ENCODE measurements at places on chromosomes 3 and 15.

DNA sequence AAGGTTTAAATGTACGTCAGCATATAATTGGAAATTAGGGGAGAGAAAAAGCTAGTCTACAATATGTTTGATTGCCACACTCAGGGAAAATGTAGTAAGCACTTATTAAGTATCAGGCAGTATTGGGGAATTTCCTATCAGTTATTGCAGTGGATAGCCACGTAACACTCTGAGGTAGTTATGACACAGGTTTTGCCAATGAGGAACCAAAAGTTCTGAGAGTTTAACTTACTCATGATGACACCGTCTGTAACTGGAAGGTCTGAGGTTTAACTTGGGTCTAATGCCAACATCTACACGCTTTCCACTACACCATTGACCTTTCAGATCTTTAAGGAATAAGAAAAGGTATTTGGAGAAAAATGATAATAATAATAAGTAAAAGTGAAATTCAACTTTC, 89.5 kb downstream of the ZMAT3 start:
- no peak for DNase-seq

- DNase-seq: peak; percentile 19
Measured at GRCh38 chr3:151460774-151461450, at the start of gene IGSF10. Gene IGSF10 (minus strand): TSS chr3:151461061. CDS start chr3:151458709, 2,352 bp downstream.

DNA sequence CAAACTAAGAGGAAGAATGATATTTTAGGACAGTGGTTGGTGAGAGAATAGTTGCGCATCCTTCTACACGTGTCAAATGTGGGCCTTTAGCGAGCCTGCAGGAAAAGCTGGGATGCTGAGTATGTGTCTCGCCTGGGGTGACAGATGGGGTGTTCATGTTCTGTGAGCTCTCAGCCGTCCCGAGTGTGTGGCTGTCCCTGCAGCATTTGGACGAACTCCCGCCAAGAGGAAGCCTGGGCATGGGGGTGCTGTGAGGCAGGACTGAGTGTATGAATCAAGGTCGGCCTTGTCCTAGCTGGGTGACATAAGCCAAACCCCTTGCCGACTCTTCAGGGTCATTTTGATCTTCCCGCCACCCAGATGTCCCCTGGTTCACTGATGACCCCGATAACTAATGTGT, 94.8 kb downstream of the CACNA1D start:
- DNase-seq: no peak

- DNase-seq: no peak
Measured at GRCh38 chr15:77335298-77335697, 84.6 kb downstream of the PEAK1 start.

GRCh38 chr3:171695426-171695825, 114.9 kb downstream of the PLD1 start:
- DNase-seq: no peak

DNA sequence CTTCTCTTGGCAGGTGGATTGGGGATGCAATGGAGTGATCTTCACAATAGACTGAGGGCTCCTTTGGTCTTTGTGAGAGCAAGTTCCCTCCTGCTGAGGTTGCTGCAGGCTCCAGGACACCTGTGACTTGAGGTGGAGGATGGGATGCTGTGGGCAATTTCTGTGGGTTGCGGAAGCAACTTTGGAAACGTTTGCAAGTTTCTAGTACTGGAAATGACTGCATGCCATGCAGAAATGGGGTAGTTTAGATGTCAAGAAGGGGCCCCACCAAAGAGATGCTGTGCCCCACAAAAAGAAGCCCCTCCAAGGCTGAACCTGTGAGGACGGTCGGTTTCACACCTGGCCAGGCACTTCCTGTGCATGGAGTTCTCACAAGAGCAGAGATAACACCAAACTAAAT, 80.4 kb upstream of the XCR1 start:
- no peak for DNase-seq

DNA sequence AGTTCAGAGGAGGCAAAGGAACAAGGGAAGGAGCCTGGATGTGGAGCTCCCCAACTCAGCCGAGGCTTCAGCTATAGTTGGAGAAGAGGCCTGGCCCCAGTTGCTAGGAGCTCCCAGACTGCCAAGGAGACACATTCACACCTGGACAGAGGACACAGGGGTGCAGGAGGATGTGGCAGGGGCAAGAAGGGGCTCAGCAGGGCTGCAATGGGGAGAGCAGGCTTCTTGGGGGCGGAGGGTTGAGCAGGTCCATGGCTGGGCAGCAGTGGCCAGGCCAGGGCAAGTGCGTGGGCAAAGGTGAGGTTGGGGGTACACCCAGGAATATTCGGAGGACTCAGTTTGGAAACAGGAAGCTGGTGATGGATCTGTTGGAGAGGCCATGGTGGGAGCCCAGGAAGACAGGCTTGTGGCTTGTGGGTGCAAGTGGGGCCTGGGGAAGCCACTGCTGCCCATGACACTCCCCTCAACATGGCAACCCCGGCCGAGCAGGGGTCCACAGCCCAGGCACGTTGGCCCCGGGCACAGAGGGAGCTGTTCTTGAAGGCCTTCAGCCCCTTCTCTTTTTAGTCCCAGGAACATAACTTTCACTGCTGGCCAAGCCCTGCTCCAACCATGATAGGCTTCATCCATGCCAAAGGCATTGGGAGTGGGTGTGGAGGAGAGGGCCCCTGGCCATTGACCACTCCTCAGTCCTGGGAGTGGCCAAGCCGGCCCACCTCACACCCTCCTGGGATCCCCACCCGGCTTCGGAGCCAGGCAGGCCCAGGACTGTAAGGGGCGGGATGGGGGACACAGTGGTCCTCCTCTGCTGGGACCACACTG, 33.3 kb downstream of the TSPAN3 start:
- no peak for DNase-seq

DNA sequence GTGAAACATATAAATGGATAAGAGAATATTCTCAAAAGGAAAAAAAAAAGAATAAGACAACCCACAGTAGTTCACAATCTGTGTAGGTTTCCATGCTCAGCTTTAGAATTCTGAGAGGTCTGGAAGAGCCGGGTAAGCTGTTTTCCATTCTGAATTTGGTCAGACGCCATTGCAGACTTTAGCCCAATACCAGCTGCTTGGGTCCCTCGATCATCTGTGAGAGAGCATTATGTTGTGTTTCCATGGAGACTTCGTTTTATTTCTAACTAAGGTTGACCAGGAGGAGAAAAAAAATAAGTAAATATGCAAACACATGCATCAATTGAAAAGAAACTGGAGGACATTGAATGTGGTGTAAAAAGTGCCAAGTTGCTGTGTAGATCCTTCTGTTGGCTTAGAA, 25.5 kb downstream of the KCNAB1 start:
- DNase-seq: no peak

GRCh38 chr15:31341496-31342195, 15.0 kb downstream of the KLF13 start:
- no peak for DNase-seq

GRCh38 chr3:77014226-77014625, 25.7 kb upstream of the ROBO2 start:
- DNase-seq: no peak

DNA sequence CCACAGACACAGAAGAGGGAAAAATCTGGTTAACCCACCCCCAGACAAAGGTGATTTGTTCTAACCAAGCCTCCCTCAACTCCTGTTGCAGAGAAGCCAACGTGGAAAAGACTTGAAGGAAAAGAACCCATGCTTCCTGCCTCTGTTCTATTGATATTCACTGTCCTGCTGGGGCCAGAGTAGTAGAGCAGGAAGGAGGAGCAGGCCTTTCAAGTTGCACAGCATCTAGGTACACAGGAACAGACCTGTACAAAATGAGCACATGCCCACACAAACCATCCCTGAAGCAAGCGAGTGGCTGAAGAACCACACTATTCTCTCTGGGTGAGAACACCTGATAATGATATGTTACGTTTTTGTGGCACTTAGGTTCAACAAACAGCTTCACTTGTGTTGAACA, 29.9 kb downstream of the RASGRP1 start:
- no peak for DNase-seq

GRCh38 chr3:107106316-107106715, 270.9 kb upstream of the CCDC54 start:
- no peak for DNase-seq

- DNase-seq: no peak
Measured at GRCh38 chr3:425079-425478, 228.5 kb downstream of the CHL1 start.

GRCh38 chr15:61115241-61115640, 113.9 kb downstream of the RORA start:
- DNase-seq: no peak

- DNase-seq: no peak
Measured at GRCh38 chr3:72665701-72666446, 182.4 kb downstream of the SHQ1 start.

- DNase-seq: no peak
Measured at GRCh38 chr3:80234706-80235105, 466.9 kb upstream of the ROBO1 start.

DNA sequence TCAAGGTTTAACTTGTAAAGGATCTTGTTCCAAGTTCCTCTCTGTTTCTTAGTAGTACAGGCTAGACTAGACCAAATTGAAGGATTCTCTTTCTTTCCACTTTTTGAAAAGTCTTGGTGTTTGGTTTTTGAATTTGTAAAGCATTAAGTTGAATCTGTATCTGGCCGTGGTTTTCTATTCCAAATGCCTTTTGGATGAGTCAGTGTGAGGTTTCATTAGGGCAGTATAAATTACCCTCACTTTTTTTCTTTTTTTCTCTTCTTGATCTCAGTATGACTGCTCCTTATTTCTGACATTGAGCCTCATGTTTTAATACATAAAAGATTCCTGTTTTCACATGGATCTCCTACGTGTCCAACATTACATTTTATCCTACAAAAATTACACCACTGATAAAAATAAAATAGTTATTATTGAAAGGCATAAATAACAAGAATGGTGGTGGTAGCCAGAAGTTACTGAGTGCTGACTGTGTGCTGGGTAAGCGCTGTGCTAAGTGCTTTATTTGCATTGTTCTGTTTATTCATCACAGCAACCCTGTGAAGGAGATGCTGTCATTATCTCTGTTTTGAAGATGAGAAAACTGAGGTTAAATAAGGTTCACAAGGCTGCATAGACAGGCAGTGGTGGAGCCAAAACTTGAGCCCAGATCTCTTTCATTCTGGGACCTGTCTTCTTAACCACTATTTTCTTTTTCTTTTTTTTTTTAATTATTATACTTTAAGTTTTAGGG, 48.3 kb downstream of the MITF start:
- peak; percentile 31 for DNase-seq

DNA sequence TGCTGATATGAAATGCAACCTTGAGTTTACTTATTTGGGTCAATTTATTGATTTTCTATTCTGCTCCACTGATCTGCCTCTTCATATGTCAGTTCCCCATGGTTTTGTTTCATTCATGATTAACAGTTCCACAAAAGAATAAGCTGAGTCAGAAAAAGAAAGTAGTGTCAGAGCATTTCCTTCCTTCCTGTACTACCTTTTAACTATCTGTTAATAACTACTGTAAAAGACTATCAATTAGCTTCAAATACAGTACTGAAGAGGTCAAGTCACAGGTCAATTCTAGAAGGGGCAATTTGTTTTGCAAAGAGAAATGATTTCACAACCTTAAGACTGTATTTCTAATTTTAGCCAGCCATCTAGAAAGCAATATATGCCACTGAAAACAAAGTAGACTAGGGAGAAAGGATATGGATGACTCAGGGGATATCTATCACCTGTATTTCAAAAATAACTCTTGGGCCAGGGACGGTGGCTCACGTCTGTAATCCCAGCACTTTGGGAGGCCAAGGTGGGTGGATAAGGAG, 129.5 kb downstream of the TFDP2 start:
- DNase-seq: no peak

DNA sequence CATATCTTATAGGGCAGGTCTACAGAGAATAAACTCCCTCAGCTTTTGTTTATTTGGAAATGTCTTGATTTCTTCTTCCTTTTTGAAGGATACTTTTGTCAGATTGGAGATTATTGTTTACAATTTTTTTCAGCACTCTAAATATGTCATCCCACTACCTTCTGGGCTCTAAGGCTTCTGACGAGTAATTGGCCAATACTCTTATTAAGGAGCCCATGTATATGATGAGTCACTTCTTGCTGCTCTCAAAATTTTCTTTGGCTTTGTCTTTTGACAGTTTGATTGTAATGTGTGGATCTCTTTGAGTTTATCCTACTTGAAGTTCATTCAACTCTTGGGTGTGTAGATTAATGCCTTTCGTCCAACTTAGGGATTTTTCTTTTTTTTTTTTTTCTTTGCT, 28.9 kb upstream of the CD200R1L start:
- DNase-seq: no peak

DNA sequence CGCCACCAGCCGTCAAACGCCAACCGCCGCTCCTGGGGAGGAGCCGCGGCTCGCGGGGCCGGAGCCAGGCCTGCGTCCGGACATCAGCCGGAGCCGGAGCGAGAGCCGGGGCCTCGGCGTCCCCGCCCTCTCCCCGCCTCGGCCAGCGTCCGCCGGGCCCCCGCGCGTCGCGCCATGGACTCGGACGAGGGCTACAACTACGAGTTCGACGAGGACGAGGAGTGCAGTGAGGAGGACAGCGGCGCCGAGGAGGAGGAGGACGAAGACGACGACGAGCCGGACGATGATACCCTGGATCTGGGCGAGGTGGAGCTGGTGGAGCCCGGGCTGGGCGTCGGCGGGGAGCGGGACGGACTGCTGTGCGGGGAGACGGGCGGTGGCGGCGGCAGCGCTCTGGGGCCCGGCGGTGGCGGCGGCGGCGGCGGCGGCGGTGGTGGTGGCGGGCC, 359 bp downstream of the ARIH1 start:
- DNase-seq: no peak
